T1000 (cell line): ENCODE measurements at places on chromosomes 5 and 9.

DNA sequence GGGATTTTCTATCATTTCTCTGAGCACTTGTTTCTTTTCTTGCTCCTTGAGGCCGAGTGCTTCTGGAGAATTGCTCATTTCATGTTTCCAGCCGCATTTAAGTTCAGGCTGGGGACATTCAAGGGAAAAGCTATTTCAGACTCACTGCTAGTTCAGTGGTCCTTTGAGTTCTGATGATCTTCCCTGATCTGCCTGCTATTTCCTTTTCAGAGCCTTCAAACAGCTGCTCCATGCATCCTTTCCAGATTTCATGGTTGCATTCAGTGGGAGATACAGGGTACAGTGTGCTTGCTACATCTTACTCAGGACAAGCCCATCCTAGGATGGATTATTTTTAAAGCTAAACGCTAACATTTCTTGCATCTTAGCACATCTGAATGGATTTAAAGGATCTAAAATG is 14.7 kb downstream of the NDUFS4 start:
- no peak for DNase-seq

DNA sequence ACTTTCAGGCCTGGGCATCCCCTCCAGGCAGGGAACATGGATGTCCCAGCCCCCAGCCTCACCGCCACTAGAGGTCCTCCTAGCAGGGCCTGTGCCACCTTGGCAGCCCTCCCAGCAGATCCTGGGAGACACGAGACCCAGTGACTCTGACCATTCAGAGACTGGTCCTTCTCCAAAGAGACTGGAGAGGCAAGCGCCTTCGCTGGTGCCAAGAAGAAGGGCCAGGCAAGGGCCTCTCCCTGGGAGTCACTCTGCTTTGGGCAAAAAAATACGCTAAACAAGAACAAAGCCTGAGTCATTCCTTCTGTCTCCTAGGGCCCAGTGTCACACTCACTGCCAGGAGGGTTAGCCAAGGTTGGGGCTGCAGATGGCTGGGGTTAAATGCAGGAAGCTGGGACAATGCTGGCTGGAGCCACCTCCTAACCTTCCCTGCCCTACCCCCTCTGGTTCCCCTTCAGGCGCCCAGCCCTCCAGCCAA is 35.3 kb upstream of the SMIM23 start:
- DNase-seq, result no peak

DNA sequence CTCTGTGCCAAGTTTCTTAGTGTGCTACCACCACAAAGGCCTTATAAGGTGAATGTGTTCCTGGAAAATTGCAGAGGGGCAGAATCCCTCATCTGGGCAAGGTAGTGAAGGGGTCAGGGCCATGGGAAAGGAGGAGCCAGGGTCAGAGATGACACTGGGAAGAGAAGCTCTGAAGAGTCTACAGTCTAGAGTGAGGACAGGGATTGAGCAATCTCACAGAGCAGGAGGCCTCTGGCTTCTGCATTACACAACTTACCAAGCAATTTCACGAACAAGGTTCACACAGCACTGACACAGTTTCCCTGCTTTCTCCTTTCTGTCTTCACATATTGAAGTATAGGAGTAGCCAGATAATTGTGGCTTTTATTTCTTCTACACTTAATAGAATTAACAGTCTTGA is 24.5 kb upstream of the IDNK start:
- no peak for DNase-seq

GRCh38 chr5:24365406-24365805 is 279.4 kb downstream of the CDH10 start:
- no peak for DNase-seq

GRCh38 chr5:61401726-61402125 is 69.7 kb downstream of the ZSWIM6 start:
- DNase-seq, result no peak

GRCh38 chr9:76004526-76004925 is 114.1 kb downstream of the PCSK5 start:
- DNase-seq, result no peak

- DNase-seq, result no peak
These were observed 39.7 kb upstream of the RNU6ATAC start for GRCh38 chr9:134204041-134204440.

- no peak for DNase-seq
These were observed 51.9 kb upstream of the SPDL1 start for GRCh38 chr5:169531631-169532030.

GRCh38 chr9:111222757-111223156 is 107.3 kb downstream of the OR2K2 start:
- no peak for DNase-seq

DNA sequence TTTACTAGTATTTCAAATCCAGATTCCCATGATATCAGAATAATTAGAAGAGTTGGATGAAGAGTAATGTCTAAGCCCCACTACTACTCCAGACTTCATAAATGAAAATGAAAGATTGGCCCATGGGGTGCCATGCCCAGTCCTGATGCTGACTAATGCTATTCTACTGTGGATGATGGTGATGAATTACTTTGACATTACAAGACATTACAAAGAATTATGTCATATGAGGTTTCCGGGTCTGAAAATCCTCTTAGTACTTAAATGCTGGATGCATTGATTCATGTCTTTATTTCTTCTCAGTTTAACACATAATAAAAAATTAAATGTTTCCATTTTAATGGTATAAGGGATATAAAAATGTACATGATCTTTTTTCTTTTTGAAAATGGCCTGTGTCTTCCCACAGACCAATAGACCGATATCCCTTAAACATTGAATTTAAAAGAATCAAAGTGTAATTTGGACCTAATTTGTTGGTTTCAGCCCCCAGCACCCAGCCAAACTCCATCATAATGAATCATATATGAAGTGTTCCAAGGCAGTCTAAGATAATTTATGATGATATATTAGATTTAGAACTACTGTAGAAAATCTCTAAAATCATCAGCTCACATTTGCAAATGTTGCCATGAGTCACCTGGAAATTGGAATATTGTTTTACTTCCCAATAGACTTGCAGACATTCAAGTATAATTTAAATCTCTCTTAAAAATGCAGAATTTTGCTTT is 223.6 kb upstream of the SGCD start:
- no peak for DNase-seq

GRCh38 chr9:106960258-106960657 is 97.3 kb downstream of the ZNF462 start:
- no peak for DNase-seq

DNA sequence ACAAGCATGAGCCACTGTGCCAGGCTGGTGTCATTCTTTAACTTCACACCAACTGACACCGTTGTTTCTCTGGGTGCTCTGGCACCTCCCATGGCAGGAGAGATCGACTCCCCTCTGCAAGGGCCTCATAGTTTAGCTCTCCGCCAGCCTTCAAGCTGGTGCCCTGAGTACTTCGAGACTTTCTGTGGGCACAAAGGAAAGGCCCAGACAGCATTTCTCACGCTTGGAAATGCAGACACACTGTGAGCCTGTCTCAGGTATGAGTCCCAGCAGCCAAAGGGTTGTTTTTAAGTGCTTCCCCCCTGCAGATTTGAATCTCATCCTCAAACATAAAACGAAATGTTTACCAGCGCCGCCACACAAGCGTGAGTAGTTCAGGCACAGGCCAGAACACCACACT is 11.1 kb upstream of the TCF7 start:
- no peak for DNase-seq

GRCh38 chr9:36158122-36158521 is 11.1 kb upstream of the CCIN start:
- no peak for DNase-seq

- DNase-seq, result no peak
These were observed 1.1 kb downstream of the EPB41L4B start for GRCh38 chr9:109319626-109320241.

DNA sequence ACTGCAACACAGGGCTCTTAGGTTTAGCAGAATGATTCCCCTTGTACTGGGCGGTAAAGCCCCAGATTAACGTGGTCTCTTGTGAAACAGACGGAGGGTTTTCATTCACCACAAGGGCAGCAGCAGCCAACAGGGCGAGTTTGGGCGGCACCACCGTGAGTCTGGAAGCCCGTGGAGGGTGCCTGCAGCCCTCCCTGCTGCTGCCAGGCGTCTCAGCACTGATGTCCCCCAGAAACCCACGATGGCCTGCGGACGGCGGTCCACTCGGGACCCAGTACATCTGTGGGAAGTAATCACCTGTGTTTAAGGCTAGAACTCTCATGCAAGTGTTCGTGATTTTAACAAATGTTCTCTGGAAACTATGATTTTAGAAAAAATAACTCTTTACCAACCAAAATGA is 67.8 kb downstream of the IRX2 start:
- DNase-seq, result no peak
